Activated CD8-positive, alpha-beta T cell treated with anti-CD3 and anti-CD28 coated beads for 36 hours (primary cell): ENCODE measurements at places on chromosomes 16 and 17. TPM values are rescaled to one million over a fixed set of nuclear protein-coding genes. Genes with fewer than 3 reads are reported as not detected.
A peak's percentile ranks its signal among the peaks of the same experiment; 100 is the strongest.

The PLD6 gene
- 6.1 TPM for total RNA-seq

GRCh38 chr16:55810451-55810961 is 22.4 kb downstream of the CES1 start:
- DNase-seq = no peak

GRCh38 chr16:4160658-4161430 is 44.6 kb upstream of the ADCY9 start:
- DNase-seq = no peak

- DNase-seq = peak; percentile 47
Observed at GRCh38 chr16:1152123-1152638, 725 bp upstream of the CACNA1H start.

GRCh38 chr17:55437159-55437605 is 15.5 kb upstream of the MMD start:
- DNase-seq = no peak

DNA sequence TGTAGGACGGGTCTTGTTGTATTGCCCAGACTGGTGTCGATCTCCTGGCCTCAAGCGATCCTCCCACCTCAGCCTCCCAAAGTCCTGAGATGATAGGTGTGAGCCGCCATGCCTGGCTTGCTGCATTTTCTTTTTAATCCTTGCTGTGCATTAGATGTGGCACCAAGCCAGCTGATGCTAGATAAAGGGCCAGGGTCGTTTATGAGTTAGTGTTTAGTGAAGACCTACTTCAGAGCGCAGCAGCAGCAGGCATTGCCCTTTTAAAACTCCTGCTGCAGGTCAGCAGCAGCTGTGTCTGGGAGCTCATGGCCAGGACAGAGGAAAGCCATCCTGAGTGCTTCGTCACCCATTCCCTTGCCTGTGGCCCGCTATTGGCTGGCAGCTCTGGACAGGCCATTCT is 237.3 kb downstream of the CCDC182 start:
- no peak for DNase-seq

GRCh38 chr17:76071531-76072147 is 678 bp downstream of the SRP68 start:
- peak; percentile 44 for DNase-seq
